AG08395 (cell line): ENCODE measurements at places on chromosomes 4 and X.

DNA sequence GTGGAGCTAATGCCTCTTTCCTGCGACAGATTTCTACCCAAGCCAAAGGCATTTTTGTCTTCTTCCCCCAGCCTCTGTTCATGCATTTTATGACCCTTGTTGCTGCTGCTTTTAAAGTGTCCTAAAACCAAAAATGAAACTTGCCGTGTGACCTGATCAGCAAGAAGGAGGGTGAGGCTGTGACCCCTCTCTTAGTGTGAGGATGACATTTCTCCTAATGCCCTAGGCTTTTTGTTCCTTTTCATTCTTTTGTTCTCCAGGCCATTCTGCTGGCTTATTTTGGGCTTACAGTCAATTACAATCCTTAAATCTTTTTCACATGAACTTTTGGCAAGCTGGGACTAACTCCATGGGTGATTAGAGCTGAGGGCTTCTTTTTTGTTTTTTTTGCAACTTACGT, 34.4 kb downstream of the PTTG2 start:
- DNase-seq = no peak

GRCh38 chrX:27882695-27883094, 74.9 kb downstream of the MAGEB10 start:
- no peak for DNase-seq

GRCh38 chr4:39464886-39465501, 6.1 kb downstream of the LIAS start:
- peak; percentile 82 for DNase-seq

- DNase-seq = no peak
These were observed 54.8 kb downstream of the APLN start for GRCh38 chrX:129599996-129600395.

DNA sequence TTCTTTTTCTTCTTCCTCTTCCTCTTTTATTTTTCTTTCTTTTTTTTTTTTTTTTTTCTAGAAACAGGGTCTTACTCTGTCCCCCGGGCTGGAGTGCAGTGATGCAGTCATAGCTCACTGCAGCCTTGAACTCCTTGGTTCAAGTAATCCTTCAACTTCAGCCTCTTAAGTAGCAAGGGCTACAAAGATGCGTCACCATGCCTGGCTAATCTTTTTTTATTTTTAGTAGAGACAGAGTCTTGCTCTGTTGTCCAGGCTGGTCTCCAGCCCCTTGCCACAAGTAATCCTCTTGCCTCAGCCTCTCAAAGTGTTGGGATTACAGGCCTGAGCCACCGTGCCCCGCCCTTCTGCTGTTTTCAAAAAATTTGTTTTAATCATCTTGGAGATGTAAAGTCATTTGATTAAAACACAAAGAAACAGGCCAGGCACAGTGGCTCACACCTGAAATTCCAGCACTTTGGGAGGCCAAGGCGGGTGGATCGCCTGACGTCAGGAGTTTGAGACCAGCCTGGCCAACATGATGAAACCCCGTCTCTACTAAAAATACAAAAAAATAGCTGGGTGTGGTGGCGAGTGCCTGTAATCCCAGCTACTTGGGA, 28.1 kb downstream of the SYNPO2 start:
- DNase-seq = no peak

DNA sequence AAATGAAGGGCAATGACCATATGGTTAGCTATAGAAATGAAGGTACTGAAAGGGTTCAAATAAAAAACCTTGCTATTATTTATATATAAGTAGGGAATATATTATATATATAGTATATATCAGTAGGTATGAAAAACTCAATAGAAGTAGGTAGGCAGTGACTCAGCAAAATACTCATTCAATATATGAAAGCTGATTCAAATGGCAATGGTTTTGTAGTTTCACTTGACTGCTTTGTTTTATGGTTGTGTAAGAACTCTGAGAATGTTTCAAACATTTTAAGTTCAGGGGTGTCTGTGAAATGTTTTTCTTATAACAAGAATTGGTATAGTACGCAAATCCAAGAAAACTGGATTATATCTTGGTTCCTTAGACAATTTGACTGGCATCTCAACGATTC, 4.1 kb downstream of the ZNF280C start:
- DNase-seq = no peak

GRCh38 chr4:112604589-112604988, 32.1 kb downstream of the ZGRF1 start:
- peak; percentile 83 for DNase-seq

DNA sequence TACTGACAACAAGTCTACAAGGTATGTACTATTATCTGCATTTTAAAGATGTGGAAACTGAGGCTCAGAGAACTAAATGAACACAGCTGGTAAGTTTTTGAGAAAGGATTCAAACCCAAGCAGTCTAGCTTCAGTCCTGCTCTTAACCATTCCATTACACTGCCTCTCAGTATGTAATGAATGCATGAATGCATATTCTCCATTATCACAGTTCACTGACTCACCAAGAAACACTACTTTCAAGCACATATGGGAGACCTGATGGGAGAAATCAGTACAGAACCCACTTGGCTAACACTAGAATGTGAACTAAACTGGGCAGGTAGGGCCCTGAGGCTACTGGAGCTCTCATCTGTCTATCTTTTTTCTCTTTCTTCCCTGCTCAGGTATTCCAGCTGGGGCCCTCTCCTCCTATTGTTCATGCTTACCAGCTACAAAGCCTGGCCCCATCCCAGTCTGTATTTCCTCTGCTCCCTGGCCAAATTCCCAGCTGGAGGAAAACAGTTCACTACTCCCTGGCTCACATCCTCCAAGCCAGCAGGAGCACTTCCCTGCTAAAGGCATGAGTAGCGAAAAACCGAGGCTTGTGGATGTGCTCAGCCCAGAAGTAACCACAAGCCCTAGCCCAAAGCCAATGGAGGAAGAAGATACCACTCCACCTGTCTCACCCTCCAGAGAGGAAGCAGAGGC, 178.2 kb upstream of the ARHGEF9 start:
- DNase-seq = no peak
